ENCODE measurements at places on chromosomes 1 and 21.

GRCh38 chr1:202968895-202969295 is 1.8 kb upstream of the CYB5R1 start:
- peak; percentile 44 for DNase-seq

DNA sequence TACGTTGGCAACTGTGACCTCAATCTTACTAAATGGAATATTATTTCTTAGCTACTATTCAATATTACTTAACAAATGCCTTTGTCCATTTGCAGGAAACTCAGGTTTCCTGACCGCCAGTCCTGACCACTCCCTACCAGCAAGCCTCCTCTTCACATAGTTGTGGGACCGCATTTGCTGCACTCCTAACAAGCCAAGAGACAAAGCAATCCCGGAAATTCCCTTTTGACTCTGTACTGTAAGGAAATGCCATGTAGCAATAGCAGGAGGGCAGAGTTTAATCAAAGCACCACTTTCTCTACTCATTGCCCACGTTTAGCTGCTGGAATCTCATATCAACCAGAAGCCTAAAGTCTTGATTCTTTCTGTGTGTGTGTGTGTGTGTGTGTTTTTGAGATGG is 28.1 kb upstream of the ACBD6 start:
- DNase-seq, result peak; percentile 50

DNA sequence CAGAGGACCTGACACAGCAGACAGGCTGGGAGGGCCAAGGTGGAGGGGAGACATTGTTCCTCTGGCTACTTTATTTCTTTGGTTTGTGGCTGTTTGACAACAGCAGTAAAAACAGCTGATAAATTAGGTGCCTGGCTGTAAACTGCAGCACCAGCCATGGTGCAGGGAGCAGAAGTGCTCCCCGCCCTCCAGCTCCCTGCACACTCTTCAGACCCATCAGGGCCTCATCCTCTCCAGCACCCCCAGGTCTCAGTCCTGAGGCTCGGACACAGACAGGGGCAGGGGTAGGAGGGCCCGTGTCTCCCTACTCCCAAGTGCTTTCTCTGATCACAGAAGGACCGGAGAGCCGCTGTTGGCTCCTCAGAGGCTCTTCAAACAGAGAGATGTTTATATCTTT is 17.7 kb upstream of the LRRN2 start:
- DNase-seq, result no peak

- DNase-seq, result no peak
These were observed 355.8 kb upstream of the PTBP2 start for GRCh38 chr1:96365596-96366390.

DNA sequence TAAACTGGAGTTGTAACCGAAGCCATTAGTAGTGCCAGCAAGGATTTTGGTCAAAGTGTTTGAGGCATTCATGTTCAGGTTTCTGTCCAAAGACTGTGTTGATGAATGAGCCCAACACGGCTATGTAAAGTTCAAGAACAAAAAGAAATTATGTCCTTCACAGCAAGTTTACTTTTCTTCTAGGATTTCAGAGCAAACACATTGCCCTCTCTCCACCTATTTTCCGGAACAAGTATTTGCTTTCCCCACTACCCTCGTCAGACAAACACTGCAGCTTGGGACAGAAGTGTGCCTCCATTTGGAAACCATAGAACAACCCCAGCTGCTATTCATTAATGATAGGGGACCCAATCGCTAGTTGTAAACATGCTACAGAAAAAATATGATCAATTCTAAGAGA is 151.4 kb upstream of the C1orf105 start:
- DNase-seq, result no peak
